Stimulated activated CD4-positive, alpha-beta T cell treated with anti-CD3 and anti-CD28 coated beads, Interleukin-1b, Interleukin-23, amount 100 ng/mL, for 1 hour (primary cell): ENCODE measurements at places on chromosomes 1 and 21.

DNA sequence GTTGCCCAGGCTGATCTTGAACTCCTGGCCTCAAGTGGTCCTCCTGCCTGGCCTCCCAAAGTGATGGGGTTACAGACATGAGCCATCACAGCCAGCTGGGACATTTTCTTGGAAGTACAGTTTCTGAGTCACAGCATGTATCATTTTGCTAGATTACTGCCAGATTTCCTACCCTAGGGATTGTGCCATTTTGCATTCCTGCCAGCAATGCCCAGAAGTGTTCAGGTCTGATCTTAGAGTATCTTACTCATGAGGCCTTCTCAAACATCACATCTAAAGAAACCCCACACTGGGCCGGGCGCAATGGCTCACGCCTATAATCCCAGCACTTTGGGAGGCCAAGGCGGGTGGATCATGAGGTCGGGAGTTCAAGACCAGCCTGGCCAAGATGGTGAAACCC is 10.2 kb downstream of the BMP8A start:
- DNase-seq = no peak

DNA sequence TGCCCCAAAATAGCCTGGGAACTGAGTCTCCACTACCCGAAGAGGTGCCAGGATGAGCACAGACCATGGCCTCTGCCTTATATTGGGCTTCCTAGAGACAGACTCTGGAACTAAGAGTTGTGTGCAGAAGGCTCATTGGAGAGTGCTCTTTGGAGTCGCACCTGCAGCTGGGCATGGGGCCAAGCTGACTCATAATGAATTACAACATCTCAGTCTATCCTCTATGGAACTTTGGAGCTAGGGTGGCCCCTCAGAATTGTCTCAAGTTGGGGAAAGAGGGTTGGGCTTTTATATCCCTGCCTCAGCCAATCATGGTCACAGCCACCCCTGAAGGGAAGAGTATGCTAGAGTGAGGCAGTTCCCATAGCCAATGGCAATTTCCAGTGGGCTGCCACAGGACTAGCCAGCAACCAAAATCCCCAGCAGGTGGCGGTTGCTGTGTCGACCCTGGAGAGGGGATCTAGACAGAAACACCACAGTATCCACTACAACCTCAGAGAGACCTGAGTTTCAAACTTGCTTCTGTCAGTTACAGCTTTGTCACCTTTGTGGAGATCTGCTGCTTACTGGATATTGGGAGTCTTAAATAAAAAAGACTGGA is 93.8 kb downstream of the DMRTA2 start:
- no peak for DNase-seq

DNA sequence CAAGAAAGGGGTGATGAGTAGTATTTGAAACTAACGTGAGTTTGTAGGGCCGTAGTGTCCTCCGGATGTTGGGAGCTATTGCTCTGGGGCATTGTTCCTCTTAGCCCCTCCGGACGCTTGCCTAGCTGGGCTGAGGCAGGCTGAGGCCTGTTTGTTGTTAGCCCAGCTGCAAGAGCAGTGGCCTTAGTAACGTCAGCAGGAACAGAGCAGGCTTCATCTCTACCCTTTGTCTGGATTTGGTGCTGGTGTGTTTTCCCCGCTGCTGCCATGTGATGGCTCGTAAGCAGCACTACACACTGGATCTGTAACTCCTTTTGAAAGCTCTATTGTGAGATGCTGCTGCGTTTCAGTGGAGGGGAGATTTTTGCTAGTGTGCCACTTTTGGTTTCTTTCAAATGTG is 57.6 kb downstream of the DNM3 start:
- DNase-seq = no peak

DNA sequence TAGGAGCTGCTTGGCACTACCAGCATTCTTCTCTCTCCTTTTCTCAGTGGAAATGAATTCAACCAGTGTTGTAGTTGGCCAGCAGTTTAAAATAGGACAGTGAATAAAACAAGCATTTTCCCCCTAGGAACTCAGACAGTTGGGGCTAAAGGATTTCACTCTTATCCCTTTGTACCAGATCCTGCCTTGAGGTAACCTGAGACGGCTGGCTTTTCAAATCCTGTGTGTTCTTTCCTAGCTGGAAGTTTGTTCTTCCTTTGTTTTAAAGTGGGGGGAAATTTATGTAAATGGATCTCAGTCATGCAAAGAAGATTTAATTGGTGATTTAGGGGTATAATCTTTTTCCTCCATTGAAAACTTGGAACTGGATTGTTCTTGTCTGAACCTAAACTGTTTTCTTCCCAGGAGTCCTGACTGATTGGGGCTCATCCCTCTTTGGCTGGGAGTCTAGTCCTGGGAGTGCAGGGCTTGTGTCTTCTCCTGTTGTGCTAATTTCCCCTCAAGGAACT is 23.3 kb downstream of the ZP4 start:
- DNase-seq = no peak

DNA sequence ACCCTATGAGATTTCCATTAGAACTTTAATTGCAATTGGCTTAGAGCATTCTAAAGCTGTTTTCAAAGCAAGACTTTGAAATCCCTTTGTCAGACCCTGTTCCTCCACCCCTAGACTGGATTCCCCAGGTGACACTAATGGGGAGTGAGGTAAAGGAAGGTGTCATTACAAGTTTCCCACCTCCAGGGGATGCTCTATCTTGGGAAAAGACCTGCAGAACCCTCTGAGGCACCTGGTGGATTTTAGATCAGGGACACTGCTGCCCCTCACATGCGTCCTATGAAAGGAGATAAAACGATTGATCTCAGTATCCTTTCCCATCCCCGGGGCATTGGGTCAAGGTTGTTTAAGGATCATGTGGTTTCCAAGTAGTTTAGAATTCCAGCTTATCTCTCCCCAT is 80.3 kb upstream of the RGS4 start:
- DNase-seq = no peak

DNA sequence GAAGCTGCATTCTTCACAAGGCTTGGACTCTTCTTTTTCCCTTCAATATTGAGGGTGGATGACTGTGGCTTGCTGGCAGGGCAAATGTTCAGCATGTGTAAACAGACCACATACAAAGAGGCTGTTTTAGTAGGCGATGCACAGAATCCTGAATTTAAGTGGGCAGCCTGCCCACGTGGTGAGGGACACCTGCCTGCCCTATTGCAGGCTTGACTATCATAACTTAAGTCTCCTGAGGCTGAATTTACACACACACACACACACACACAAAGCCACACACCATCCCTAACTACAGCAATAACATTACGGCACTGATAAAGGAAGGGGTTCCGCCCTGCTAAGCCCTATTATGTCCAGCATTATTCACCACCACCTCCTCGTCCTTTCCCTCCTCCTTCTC is 15.9 kb downstream of the SYT2 start:
- DNase-seq = no peak
